Activated gamma-delta T cell (primary cell): ENCODE measurements at places on chromosomes 1 and 21.

- DNase-seq: no peak
These were observed 243.9 kb upstream of the ZRANB2 start for GRCh38 chr1:71324671-71325267.

DNA sequence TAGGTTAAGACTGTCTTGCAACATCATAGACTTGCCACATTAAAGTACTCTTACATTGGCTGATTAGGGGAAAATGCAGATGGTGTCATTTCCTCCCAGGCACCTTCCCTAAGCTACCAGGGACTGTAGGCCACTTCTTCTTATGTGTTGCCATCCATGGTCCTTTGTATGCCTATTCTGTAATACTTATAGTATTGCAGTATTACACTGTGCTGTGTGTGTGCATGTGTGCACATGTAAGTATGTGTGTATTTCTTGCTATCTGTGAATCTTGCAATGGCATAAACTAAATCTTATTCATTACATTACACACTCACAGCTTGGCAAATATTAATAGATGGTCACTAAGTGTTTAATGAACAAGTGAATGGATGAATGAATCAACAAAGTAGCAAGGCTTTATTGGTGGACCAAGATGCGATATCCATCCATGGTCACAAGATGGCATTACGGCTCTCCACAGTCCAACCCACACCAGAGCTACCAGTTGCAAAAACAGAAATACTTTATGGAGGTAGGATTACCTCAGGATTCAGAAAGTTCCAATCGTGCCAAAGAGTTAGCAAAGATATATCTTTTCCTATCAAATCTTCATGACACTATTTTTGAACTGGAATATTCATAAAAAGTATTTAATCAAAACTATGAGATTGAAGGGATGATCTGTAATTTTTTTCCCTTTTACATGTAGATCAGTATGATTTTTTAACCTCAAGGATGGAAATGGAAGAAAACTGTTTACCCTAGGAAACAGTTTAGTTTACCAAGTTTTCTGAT, 160.2 kb downstream of the DENND1B start:
- no peak for DNase-seq

DNA sequence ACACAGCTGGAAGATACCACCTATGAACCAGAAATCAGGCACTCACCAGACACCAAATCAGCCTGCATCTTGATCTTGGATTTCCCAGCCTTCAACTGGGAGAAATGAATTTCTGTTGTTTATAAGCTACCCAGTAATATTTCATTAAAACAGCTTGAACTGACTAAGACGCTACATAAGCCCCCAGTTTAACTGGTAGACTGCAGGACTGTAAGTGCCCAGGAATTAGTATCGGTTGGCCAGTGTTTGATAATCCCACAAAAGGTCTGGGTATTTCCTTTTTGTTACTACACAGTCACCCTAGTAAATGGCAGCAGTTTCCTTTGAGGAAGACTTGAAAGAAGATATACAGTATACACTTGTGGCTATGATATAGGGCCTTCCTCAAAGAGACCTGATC, 7.3 kb upstream of the SLC35D1 start:
- no peak for DNase-seq

DNA sequence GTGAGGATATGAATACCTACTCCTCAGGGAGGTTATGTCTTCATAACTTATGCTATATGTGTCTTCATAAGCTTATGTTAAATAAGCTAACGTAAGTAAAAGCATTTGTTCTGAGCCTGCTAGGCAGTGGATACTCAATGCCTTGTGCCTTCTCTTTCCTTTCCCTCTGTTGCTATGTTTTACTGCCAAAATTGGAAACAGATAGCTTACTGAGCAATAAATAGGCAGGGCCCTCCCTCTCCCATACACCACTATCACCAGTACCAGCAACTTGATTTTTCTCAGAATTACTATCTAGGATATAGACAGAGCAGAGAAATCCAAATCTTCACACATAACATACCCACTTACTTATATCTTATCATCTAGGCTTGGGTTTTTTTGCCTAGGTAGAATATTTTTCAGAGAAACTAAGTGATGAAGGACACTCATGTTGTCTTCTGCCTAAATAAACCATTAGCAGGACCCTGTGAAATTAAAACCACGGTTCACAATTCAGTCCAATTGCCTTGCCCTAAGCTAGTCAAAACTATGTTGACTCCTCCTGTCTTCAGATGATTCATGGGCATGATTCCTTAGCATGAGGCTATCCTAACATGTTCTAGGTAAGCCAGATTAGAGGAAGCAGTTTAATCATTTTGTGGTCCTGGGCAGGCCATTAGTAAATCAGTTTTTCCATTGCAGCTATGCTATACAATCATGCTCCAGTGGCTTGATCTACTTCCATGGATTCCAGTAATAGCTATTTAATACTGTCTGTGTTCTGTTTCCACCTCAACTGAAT, 15.9 kb upstream of the LRRC8C start:
- DNase-seq: no peak

DNA sequence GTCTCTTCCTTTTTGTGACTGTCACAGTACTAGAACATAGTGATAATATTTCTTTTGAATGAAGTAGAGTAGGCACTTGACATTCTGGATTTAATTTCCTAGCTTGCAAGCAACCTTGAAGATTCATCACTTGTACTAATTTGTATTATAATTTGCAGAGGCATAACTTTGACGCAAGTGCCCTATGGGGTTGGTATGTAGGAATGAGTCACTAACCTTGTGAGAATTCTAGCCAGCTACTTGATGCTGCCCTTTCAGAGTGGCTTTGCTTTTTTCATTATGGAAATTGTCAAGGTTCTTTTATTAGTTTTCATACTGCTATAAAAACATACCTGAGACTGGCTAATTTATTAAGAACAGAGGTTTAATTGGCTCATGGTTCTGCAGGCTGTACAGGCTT, 13.7 kb upstream of the DPH5 start:
- DNase-seq: no peak

DNA sequence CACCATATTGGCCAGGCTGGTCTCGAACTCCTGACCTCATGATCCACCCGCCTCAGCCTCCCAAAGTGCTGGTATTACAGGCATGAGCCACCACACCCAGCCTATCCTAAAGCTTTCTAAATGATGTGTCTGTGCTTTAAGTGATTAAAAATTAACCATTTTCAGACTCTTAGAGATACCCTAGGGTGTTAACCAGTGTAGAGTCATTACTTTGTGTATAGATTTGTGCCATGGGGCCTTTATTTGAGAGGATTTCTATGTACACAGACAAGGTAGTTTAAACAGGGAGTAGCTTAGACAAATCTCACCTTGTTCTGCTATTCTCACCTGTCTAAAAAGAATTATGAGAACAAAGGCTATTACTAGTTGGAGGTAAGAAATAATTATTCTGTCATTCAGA, 12.7 kb upstream of the PLEKHM2 start:
- DNase-seq: no peak

DNA sequence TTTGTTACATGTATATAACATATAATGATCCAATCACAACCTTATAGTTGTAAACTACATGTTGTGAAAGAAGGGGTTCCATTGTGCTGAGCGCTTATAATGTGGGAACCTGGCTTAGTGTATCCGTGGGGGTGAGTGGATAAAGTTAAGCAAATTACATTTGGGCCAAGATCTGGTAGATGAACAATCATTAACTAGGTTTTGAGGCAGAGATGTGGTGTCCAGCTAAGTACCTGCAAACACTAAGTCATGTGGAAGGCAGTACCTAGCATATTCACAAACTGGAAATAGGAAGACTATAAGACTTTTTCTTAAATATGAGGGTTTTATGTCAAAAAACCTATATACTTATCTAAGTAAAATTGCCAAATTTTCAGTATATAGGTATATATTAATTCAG, 167.2 kb upstream of the PDE4B start:
- DNase-seq: no peak

GRCh38 chr1:111140680-111140967, 601 bp downstream of the CEPT1 start:
- no peak for DNase-seq

DNA sequence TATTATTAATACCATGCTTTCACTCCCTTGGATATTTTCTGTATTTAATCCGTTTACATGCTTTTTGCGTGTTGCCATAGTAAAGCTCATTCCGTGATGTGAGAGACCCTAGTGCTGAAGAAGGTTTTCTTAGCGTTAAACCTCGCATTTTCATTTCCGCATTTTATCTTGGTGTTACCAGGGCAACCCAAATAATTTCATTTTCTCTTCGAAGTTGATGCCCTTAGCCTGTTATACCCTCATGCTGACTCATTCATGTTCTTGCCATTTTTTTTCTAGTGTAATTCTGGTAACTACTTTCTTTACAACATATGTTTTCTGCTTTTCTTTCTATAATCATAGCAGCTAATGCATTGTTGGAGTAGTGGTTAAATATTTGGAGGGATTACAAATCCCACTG, 37.2 kb downstream of the LRRC8C start:
- DNase-seq: no peak

DNA sequence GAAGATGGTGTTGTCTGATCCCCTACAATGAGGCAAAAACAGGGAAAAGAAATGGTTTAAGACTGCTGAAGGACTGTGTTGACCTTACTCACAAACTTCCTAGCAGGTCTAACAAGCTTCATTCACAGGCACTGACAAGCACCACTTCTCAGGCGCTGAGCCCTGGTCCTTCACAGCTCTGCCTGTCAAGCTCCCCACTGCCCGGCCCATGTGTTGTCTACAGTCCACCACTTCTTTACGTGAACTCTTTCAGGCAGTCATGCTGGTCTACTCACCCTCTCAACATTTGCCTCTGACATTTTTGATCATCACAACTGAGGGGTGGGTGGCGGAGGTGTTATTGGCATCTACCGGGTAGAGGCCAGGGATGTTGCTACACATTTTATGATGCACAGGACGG, 40.7 kb upstream of the MYBPHL start:
- no peak for DNase-seq

DNA sequence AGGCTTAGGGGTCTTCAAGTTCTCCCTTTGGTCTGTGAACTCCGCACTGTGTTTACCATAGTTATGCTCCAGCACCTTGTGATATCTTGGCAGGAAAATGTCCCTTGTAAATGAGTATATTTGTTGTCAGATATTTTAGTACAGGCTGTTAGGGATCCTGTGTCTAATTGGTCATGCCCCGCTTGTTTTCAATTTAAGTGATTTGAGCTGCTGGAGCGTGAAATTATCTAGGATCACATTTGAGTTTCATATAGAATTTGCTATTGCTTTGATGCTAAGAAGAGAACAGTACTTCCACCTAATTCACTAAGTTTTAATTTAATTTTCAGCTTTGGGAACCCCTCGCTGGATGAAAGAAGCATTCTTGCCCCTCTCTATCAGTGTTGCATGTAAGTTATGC, 15.4 kb upstream of the TOR3A start:
- DNase-seq: no peak

GRCh38 chr1:198880397-198880796, 241.6 kb downstream of the PTPRC start:
- no peak for DNase-seq
